H4 (cell line): ENCODE measurements at places on chromosomes 2 and 18. TPM values are rescaled to one million over a fixed set of nuclear protein-coding genes. Genes with fewer than 3 reads are reported as not detected.

DNA sequence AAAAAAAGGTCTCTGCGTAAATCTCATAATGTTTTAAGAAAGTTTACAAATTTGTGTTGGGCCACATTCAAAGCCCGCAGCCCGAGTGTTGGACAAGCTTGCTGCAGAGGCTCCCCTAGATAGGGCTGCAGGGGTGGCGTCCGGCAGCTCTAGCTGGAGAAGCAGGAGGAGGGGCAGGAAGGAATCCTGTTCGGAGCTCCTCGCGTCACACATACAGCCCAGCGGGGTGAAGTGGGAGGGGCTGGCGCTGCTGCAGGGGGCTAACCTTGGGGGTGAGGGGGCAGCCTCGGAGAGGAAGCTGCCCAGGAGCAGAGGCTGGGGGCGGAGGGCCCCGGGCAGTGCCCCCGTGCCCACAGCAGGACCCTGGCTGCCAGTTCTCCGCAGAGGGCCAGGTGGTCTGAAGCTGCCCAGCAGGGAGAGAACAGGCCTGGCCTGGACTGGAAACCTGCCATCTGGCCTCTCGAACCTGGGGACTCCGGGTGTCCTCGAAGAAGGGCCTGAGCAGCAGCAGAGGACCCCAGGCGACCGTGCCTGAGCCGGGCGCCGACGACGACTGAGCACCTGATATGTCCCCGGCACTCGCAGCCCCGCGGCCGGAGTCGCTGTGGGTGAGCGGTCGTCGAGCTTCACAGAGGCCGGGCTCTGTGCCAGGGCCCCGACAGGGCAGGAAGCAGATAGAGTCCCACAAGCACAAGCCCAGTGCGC lies 2.6 kb upstream of the GPR35 start:
- no peak for DNase-seq

DNA sequence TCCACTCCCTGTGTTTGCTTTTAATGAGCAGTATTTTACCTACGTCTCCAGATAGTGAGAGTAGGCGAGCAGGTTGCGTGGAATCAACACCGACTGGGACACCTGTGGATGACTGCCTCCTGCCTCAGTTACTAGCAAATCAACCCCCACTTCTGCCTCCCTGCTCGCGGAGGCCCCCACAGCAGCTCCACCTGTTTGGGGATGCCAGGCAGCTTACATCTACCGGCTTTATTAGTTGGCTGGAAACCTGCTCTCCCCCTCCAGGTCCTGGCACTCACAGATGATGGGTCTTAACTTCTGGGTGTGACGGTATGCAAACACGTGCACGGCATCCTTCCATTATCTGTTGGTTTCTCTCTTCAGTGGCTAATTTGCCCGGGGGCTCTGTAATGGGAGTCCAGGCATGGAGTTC lies 164.4 kb upstream of the SESTD1 start:
- no peak for DNase-seq

DNA sequence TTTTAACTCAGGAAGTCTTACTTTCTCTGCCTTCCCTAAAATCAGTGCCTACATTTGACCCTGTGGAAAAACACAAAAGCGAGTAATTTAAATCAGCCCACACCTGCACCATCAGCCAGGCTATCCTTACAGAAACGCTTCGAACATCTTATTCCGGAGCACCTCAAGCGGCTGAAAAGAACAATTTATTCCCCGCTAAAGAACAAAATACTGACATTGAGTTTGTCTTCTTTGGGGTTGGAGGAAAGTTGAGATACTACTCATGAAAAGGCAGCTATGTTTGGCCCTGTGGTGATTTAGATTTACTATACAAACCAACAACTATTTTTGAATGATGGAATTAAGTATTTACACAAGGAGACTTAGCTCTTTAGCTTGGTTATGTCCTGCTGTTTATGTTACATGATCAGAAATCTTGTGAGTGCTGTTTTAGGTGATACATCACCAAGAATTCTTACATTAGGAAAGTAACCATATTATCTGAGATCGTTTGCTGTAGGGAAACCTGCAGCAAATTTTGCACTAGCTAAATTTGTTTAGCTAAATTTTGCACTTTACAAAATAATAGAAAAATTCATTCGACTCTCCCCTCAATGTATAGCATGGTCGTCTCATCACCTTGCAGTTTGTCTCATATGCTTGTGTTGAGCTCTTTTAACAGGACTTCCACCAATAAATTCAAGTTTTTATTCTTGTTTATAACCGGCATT lies 158.8 kb upstream of the SIX2 start:
- DNase-seq: no peak

DNA sequence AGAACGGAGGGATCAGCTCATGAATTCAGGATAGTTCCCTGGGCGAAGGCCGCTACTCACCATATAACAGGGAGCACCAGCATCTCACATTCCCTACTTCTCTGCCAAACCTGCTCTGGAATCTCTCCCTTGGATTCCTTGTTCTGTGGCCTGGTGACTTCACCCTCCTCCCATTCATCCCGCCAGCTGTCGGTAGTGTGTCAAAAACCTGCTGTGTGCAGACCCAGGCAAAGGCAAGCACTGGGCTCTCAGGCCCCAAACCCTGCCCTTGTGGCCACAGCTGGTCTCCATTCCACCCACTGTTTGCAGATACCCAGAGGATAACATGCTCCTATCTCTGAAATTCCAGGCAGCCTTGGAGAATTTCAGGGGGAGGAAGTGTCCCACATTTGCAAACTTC lies 151.6 kb downstream of the CAPN13 start:
- no peak for DNase-seq

GRCh38 chr2:151770995-151771394 lies 36.7 kb upstream of the NEB start:
- DNase-seq: no peak

The PPP1R1C gene
- total RNA-seq: 3.3 TPM in 2 replicates

The DSG2 gene
- 26.4 TPM in 2 replicates for total RNA-seq

DNA sequence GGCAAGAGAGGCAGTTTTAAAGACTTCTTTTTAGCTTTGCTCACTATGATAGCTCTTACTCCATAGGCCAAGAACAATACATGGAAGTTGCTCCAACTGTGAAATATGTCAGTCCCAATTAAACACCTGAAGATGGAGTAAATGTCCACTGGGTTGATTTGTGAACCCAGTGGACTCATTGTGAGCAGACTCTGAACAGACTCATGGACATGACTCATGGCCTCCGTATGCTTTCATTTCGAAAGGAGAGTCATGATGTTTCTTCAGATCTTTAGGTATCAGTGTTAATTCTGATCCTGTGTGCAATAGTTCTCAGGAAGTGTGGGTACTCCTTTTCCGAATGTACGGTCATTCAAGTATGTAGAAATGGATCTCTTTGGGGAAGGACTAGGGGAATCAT lies 5.4 kb upstream of the CWC22 start:
- no peak for DNase-seq

The ENOSF1 gene
- total RNA-seq: 7.6 and 9.0 TPM in 2 replicates

DNA sequence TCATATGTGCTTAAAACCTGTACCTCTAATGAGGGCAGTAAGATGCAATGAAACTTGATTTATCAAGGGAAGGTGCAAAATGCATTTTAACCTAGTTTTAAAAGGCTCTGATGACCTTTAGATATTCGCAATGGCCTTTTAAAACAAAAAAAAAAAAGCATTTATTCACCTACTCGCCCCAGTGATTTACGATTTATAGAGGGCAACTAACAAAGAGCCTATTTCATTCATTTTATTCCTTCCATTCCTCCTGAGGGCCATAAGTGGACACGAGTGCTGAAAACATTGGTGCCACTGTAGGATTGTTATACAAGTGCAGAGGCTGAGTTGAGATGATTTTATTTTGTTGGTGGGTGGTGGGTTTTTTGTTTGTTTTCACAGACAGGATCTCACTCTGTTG lies 48.1 kb downstream of the RNF152 start:
- no peak for DNase-seq
